GM12892 (cell line): ENCODE measurements at places on chromosomes 13 and 19.

DNA sequence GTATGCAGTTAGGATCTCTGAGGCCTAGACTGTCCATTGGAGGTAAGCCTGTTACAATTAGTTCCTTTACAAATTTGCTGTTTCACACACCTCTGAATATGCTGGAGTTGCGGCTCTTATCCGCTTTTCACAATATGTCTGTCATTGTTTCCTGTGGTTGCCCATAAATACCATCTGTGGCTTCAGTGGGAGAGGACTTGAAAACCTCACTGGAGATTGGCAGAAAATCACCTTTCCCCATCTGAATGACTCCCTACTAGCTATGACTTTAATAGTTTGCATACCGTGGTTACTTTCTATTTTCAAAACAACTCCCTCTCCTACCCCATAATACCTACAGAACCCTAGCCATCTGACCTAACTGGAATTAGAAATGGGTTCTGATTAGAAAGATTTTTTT is 454.3 kb downstream of the PCDH17 start:
- DNase-seq, result no peak

DNA sequence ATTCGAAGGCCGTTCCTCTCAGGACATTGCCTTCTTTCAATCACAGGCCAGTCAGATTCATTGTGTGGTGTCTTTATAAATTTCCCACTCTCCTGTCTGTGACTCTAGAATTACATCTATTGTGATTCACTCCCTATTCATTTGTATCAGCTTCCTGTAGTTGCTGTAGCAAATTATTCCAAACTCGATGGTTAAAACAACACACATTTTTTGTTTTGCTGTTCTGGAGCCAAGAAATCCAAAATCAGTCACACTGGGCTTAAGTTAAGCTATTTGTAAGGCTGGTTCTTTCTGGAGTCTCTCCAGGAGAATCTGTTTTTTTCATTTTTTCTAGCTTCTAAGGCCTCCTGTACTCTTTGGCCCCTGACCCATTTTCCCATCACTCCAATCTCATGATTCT is 1487.0 kb upstream of the SLC10A2 start:
- no peak for DNase-seq

DNA sequence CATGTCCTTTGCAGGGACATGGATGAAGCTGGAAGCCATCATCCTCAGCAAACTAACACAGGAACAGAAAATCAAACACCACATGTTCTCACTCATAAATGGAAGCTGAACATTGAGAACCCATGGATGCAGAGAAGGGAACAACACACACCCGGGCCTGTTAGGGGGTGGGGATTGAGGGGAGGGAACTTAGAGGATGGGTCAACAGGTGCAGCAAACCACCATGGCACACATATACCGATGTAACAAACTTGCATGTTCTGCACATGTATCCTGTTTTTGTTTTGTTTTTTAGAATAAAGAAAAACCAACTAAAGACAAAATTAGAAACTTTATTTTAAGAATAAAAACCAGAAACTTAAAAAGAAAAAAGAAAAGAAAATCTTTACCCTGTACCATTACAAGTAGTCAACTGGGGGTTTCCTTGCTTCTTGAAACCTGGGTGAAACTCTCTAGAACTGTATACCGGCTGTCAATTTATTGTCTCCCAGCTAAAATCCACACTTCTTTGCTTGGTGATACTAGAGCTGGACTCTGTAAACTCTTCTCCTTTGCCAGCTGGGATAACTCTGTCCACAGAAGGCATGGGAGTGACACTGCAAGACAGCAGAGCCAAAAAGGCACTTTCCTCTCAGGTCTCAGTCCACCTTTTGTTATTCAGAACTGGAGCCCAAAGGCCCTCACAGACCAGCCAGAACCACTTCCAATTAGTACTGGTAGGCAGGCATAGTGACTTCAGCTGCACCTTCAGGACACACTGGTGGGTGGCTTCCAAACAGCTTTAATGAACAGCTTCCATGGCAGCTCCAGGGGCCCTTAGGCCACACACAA is 9.0 kb downstream of the MICU2 start:
- DNase-seq, result no peak

DNA sequence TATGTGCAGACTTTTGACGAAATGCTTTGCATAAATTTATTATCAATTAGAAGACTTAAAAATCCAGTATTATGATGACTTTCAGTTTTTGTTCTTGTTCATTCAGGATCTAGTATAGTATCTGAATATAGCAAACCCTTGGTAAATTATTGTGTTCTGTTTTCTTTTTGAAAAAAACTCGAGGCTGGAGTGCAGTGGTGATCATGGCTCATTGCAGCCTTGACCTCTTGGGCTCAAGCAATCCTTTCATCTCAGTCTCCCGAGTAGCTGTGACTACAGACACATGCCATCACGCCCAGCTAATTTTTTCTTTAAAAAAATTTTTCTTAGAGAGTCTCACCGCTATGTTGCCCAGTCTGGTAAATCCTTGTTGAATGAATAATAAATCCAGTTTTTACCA is 4.6 kb downstream of the FARP1 start:
- no peak for DNase-seq

DNA sequence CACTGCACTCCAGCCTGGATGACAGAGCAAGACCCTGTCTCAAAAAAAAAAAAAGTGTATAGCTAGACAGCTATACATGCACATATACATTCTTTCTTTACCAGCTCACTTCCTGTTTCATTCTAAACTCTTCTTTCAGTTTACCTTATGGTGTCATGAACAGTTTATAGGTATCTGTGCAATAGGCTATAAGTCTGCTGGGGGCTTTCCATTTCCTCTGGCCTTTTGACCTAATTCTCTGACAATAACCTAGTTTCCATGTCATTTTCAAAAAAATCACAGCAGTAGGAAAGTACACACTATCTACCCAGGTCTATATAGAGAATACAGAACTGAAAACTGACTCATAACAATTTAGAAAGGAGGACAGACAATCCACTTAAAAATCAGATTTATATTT is 24.4 kb upstream of the URAD start:
- no peak for DNase-seq

DNA sequence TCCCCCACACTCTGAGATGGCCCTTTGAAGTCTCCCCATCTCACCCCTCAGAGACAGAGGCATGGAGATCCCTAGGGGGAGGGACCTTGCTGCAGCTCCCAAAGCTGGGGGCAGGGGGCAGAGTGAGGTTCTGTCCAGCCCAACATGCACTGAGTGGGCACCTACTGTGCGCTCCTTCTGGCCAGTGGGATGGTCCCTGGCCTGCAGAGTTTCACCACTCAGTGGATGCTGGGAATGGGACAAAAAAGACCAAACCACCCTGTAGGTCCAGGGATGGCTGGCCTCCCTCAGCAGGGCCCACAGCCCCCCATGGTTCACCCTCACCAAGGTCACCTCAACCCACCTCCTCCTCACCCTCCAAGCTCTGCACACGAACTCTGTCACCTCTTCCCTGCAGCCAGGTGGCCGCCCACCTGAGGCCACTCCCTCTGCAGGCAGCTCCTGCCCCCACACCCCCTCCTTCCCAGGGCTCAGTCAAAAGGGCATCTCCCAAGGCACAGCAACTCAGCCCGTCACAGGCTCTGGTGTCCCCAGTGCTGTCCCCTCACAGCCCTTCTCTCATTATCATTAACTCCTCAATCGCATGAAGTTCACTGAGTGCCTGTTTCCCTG is 16.1 kb downstream of the CEACAM21 start:
- DNase-seq, result no peak

GRCh38 chr19:38473201-38473600 is 39.7 kb downstream of the RYR1 start:
- DNase-seq, result no peak

DNA sequence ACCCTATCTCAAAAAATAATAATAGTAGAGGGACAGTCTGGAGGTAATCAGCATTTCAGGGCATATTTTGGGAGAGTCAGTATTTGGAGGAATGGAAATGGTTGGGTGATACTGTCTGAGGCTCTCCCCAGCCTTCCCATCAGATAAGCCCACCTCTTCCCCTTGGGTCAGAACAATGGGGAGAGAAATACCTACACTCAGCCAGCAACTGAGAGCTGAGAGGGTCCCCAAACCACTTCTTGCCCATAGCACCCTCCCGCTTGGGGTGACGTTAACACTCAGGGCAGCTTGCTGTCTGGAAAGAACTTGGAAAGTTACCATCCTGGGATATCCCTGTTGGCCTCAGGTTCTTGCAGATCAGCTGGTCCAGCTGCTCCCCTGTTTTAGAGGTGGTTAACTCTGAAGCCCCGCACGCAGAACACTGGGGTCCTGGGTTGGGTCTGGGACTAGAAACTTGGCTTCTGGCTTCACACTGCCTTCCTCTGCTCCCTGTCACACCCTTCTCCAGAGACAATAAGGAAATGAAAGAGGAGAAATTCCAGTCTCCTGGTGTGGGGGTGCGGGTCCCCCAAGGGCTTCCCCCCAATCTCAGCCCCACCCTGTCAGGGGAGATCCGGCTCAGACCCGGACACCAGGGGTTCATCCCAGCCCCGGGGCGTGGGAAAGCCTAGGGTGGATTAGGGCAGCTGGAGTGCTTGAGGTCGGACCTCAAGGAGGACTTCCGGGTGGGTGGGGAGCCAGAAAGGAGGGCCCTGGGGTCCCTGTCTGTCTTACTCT is 2.5 kb downstream of the FOXA3 start:
- no peak for DNase-seq

GRCh38 chr13:80074143-80074752 is 266.7 kb downstream of the SPRY2 start:
- DNase-seq, result no peak

- DNase-seq, result no peak
Measured at GRCh38 chr13:110347535-110348308, 40.6 kb downstream of the COL4A2 start.

GRCh38 chr13:42539670-42540069 is 34.3 kb upstream of the TNFSF11 start:
- no peak for DNase-seq

DNA sequence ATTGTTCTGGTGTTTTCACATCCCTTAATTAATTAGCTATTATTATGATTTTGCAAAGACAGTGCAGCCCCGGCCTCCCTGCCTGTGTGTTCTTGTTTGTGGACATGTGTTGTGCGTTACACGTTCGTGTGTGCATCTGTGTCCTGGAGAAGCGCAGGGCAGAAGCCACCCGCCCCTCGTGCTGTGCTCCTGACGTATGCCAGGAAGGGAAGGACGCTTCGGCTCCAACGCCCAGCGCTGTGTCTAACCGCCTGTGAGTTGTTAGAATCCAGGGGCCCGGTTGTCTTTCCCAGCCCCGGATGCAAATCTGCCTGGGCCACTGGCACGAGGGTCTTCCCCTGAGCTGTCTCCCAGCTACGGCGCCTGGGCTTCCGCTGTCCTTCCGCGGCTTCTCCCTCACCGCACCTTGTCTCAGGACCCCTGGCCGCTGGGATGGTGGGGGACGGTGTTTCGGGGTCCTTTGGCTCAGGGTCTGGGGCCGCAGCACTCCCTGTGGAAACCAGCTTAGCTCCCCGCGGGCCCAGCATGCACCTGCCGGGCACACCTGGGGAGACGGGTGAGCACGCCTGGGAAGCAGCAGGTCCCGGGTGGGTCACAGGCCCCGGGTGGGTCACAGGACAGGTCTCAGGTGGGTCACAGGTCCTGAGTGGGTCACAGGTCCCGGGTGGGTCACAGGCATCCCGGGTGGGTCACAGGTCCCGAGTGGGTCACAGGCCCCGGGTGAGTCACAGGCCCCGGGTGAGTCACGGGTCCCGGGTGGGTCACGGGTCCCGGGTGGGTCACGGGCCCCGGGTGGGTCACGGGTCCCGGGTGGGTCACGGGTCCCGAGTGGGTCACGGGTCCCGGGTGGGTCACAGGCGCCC is 51.5 kb downstream of the GAS6 start:
- no peak for DNase-seq

GRCh38 chr19:43997631-43998290 is 5.0 kb upstream of the ZNF230 start:
- DNase-seq, result no peak

- DNase-seq, result no peak
Measured at GRCh38 chr13:42007844-42008243, 40.6 kb upstream of the DGKH start.

- no peak for DNase-seq
Measured at GRCh38 chr19:16554776-16555175, 12.5 kb upstream of the CHERP start.

DNA sequence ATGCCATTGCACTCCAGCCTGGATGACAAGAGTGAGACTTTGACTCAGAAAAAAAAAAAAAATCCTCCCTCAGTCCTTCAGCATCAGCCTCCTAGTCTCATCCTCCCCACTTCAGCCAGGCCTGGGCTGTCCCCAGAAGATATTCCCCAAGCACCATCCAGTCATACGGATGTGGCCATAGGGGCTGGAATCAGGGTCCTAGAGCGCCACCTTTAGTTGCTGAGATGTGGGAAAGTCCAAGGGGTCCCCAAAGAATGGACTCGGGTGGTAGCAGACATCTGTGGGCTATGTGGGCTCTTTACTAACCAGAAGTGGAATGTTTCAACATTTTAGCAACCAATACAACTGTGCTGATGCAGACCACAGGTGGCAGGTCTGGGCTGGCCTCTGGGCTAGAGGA is 3.1 kb upstream of the TYROBP start:
- no peak for DNase-seq

DNA sequence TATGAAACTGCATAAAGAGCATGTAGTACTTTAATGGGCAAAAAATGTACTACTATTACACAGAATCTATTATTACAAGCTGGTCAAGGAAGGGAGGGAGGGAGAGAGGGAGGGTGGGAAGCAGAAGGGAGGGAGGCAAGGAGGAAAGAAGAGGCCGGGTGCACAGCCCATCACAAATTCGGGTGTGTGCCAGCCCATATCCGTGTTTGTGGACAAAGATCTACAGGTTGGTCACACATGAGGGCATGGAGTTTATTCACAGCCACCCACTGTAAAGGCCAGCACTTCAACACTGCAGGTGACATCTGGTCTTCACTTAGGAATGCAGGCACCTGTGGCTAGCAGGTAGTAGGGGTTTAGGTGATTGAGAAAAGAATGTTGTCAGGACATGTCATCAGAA is 352.5 kb upstream of the NBEA start:
- no peak for DNase-seq

- DNase-seq, result no peak
Measured at GRCh38 chr13:48391257-48391656, 21.7 kb downstream of the LPAR6 start.

GRCh38 chr19:43438291-43439031 is 23.8 kb downstream of the TEX101 start:
- no peak for DNase-seq

DNA sequence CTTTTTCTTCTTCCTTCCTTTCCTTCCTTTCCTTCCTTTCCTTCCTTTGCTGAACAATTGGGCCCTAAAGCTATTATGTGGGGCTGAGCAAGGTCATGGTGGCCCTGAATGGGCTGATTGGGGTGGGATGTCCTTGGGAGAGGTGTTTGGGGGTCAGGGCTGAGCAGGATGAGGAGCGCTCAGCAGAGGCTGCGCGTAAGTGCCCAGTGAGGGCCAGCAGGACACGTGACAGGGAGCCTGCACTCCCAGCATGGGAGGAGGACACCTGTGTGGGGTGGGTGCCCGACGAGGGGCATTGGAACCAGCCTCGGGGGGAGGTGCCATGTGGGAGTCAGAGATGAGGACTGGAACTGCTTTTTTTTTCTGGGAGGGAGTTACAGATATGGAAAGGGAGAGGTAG is 5.4 kb upstream of the LGALS7 start:
- DNase-seq, result no peak

GRCh38 chr19:41623360-41623759 is 3.5 kb downstream of the CEACAM4 start:
- no peak for DNase-seq
